ENCODE measurements at places on chromosomes 2 and 18.

GRCh38 chr2:86211033-86211795 lies 12.0 kb downstream of the MRPL35 start:
- DNase-seq: no peak

DNA sequence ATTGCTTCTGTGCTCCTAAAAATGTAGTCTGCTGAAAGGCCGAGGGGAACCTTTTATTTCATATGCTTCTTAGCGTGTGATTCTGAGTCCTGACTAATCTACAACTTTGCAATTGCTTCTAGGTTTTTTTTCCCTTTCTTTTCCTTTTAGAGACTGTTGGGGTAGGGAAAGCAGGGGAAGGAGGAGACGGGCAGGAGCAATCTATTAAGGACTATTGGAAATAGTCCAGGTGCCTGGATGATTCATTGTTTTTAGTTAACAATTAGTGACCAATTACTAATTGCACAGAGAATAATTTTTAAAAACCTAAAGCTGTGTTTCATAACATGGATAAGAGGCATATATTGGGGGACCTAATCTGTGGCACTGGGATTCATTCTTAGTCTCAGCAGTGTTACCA lies 49.4 kb upstream of the STON1 start:
- DNase-seq: no peak

DNA sequence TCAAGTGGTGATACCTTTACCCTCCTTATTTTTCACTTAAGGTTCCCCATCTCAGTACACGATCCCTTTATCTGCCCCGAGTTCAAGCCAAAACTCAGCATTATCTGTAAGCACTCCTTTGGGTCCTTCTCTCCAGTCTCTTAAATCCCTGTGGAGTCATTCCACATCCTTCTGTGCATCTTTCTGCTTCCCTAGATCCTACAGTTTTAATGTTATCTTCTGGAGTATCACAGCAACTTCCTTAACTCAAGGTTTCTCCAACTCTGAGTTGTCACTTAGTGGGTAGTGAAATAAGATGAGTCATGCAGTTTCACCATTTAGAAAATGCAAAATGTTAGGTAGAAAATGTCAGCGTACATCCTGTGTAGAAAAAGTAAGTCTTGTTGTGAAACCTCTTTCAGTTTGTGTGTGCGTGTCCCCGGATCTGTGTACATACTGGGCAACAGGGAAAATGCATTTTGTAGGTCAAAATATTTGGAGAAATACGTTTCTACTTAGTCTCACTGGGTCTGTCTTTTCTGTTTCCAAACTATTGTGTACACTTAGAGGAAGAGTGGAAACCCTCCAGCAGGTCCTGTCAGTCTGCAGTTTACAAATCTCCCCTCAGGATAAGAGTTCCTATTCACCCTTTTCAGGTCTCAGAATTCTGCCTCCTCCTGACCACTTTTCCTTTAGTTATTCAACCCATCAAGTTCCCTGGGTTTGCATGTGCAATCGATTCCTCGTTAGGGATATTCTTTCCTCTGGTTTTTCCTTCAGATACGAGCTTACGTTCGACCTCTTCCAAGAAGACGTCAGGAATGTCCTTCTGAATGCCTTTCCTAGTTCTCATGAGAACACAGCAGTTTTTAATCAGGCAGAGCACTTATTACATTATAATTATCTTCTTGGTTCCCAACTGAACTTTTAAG lies 154.8 kb downstream of the TGIF1 start:
- no peak for DNase-seq

GRCh38 chr2:152200565-152201465 lies 25.3 kb upstream of the STAM2 start:
- peak; percentile 93 for DNase-seq

GRCh38 chr2:24435391-24436316 lies 55.4 kb upstream of the NCOA1 start:
- peak; percentile 78 for DNase-seq

GRCh38 chr18:37322492-37323035 lies 243.0 kb downstream of the CELF4 start:
- DNase-seq: no peak

DNA sequence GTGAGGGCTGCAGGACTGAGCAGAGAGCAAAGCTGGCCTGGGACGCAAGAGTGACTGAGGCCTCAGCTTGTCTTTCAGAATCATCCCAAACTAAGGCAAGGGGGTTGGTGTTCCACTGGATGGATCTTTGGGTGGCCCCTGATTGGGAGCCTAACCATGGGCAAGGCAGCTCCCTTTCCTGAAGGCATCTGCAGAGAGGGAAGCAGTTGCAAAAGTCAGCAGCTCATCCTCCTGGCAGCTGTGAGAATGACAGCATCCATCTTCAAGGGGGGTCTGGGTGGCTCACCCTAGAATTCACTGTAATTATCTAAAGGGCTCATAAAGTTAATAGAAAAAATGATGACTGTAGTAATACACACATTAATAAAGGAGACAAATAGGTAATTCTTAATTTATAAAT lies 46.5 kb upstream of the RAB31 start:
- no peak for DNase-seq

DNA sequence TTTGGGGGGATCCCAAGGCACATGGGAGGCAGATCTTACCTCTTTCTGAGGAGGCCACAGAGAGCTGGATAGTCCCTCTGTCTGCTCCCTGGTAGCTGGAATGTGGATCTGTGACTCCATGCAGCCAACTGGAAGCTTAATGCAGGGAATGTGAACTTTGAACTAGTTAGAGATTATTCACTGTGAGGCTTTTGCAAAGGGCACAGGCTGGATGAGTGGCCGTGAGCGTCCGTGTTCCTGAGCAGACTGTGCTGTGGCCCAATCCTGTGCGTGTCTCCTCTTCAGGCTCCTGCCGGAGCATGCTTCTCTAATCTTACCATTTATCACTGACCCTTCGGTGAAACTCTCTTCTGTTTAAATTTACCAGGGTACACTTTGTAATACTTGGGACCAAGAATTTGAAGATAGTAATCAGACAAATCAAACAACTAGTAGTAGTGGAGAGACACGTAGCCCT lies 187.6 kb downstream of the PTPRM start:
- no peak for DNase-seq

DNA sequence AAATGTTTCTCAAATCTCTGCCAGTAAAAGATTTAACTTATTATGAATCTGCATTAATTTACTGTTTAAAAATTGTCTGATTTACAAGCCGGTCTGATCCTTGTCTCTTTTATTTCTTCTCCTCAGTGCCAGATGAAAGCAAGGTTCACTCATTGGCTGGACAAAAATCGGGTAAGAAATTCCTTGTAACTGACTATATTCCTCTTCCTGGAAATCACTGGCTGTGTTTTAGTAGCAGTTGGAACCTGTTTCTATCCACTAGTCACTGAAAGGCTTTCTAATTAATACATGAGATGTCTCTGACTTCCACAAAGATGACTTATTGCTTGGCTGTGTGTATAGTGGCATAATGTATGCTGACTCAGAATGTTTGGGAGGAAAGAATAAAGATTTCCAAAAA lies 436.6 kb upstream of the NRP2 start:
- DNase-seq: no peak

- DNase-seq: no peak
Measured at GRCh38 chr2:217539126-217539525, 463.7 kb downstream of the TNS1 start.

- no peak for DNase-seq
Measured at GRCh38 chr2:168149150-168149974, 98.0 kb downstream of the STK39 start.

GRCh38 chr2:66694087-66694860 lies 259.3 kb downstream of the MEIS1 start:
- no peak for DNase-seq

GRCh38 chr2:186934420-186934819 lies 85.5 kb upstream of the ZSWIM2 start:
- no peak for DNase-seq

- DNase-seq: no peak
Measured at GRCh38 chr2:67824186-67824585, 238.6 kb downstream of the C1D start.

DNA sequence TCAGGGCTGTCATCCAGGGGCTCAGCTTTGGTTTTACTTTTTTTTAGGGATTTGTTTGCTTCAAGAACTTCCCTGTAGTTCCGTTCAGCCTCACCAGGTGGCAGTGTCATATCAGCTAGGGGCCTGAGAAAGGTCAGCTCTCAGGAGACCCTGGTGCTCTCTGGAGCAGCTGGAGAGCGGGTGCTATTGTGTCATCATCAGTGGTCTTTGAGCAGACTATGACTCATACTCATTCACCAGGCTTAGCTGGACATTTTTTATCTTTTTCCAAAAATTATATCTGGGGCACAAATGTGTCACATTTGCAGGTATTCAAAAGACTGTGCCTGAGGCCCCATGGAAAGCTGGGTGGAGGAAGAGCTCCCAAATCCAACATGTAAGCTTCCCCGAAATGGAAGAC lies 24.4 kb downstream of the ZNF892 start:
- peak; percentile 44 for DNase-seq

DNA sequence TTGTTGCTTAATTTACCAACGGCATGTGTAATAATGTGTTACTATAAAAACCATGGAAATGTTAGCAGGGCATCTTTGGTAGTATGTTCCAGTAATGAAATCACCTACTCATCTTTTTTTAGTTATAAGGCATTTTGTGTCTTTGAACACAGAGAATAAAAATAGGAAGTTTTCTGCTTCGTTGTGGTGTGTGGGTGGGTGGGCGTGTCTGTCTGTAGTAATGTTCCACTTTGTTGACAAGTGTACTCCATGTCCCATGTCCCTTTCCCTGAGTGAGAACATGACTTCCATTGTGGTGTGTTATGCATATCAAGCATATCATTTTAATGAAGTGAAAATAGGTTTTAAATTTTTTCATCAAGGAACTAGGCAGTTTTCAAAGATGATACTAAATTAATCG lies 149.3 kb downstream of the VWC2L start:
- no peak for DNase-seq

DNA sequence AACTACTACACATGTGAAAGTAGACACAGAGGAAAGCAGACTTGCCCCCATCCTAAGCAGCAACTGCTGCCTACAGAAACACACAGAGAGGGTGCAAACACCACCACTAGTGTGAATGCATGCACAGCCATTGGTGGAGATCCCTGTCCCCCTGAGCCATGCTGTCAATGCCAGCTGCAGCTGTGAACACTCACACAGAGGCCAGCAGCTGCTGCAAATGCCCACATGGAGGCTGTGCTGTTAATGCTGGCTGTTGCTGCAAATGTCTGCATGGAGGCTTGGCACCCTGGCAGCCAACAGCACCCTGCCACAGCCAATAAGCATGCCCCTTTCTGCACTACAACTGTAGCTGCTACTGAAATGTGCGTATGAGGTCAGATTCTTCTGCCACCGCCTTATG lies 355.0 kb downstream of the LNPK start:
- DNase-seq: no peak

GRCh38 chr2:54724560-54725342 lies 1.3 kb downstream of the EML6 start:
- peak; percentile 55 for DNase-seq

- no peak for DNase-seq
Measured at GRCh38 chr2:157509744-157510143, 65.9 kb upstream of the CYTIP start.

DNA sequence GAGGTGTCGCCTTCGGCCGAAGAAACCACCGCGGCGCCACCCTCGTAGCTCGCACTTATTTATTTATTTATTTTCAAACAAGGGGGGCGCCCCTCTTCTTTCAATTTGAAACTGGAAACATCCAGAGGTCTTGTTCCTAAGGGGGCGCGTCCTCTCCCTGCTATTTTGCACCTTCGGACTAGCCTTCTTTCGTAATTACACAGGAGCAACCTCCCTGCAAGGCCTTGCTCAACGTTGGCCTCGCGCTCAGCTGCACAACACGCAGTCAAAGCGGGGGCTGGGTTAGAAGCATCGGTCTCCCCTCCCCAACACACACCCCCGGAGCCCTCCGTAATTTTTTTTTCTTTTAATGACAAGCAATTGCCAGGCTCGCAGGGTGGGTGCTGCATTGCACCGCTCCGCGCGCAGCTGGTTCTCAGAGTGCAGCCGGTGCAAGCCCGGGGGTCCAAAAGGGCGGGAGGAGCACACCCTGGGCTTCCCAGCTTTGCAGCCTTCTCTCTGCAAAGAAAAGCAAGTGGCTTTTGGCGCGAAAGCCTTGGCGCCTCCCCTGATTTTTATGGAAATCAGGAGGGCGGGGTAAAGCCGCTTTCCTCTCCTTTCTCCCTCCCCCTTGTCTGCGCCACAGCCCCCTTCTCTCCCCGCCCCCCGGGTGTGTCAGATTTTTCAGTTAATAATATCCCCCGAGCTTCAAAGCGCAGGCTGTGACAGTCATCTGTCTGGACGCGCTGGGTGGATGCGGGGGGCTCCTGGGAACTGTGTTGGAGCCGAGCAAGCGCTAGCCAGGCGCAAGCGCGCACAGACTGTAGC lies at the start of gene MYCN:
MYCN (plus strand) TSS at position 697 of the 807 bp plus-strand sequence. CDS start 1,515 bp downstream, outside the sequence.
- peak; percentile 53 for DNase-seq

DNA sequence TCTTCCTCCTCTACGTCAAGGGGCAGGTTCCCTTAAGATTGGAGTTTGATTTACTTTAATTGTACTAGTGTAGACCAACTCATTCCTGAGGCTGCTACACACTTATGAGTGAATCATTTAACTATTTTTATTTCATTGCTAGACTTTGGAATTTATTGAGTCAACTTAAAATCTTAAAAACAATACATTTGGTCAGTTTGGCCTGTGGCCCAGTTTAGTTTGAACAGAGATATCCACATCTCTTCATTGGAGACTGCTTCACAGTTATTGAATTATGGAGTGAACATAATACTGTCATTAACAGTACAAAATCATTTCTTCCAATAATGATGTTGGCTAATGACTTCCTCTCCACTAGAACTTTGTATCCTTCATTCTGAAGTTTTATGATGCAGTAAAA lies 34.5 kb upstream of the STPG4 start:
- DNase-seq: no peak

DNA sequence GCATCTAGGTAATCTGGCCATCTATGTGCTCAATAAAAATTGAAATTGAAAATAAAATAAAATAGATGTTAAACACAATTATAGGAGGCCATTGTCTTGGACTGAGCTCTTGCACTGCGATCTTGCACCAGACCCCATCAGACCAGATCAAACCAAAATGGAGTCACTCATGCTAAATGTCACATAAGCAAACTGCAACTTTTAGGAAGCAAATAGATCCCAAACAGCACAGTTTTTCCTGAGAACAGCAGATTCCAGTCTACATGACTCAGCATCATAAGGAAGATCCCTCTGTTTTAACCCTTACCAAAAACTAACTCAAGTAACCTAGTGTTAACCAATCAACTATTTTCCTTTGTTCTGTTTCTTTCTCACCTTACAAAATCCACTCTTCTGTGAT lies 57.7 kb upstream of the LRP1B start:
- DNase-seq: no peak

GRCh38 chr18:37230768-37231167 lies 334.8 kb downstream of the CELF4 start:
- no peak for DNase-seq

DNA sequence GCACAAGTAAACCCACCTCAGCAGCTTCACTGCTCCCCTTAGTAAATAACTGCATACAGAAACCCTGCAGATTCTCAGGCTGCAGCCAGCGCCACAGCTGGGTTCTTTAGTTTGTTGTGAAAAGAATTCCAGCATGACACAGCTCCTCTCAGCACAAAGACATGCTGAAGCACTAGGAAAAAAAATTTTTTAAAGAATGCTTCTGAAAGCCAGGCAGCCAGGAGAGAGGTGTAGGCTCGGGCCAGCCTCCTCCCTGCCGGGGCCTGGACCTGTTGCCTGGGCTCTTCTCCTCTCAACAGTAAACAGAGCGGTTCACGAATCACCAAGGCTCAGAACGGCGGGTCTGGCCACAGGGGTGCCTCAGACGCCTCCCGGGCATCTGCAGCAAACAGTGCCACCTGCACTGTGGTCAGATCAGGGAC lies 95.7 kb upstream of the POU3F3 start:
- no peak for DNase-seq
